Neural crest cell (in vitro differentiated cells): ENCODE measurements at places on chromosomes 4 and X.

DNA sequence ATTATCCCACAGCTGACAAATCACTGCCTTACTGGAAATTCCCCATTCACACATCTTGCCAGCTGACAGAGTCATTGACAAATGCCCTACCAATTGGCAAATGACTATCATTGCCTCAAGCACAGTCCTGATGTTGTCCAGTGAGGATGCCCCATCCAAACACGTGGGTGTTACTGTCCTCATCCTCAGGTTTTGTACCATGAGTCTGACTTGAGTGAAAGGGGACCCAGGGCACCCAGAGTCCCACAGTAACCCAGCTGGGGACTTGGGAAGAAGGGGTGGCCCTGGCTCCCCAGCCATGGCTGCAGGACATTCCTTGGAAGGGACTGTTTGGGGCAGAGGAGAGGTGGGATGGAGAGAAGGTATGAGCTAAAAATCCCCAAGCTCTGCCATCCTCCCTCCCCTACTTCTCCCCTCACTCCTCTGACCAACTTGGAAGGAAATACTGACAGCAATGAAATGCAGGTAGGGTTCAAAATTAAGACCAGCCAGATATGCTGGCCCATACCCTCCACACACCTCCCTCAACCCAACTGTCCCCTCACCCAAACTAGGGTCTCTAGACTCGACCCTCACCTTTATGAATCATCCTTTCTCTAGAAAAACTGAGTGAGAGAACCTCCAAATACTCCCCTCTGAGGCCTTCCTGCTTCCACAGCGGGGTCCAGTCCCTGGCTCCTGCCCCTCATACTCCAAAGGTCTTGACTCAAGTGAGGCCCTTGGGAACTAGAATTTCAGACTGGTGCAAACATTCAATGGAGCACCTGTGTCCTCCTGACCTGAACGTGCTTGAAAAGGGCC, 5.1 kb downstream of the TIMP1 start:
- no peak for DNase-seq

DNA sequence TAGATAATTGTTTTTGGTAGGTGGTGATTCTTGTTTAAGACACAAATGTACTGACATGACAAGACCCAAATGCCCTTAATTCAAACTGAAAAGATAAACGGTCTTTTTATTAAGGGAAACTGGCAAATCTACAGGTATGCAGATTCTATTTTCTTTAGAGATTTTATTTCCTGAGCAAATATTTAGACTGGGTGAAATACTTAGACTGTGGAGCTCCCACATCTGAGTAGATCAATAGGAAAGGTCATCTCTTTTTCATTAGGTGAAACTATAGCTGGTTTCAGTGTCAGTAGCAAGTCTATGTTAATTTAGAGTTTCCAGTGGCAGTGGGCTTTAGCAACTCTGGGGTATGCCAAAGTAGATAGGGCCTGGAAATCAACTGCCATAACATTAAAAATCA, 446.7 kb downstream of the FSTL5 start:
- DNase-seq: no peak

- no peak for DNase-seq
Observed at GRCh38 chr4:189049682-189050081, 891.0 kb upstream of the FRG1 start.

DNA sequence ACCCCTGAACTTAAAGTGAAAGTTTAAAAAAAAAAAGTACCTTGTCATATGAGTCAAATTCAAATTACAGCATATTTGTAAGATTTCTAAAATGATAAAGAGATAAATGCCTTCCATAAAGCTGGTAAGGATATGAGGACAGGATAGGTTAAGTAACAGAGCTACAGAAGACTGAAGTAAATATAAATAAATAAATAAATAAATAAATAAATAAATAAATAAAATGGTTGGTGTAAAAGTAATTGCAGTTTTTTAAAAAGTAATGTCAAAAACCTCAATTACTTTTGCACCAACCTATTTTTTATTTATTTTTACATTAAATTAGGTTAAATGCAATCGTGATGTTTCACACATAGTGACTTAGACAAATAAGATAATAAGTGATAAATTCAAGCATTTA, 62.2 kb downstream of the UGT2A2 start:
- no peak for DNase-seq

GRCh38 chr4:94408549-94409374, 43.0 kb upstream of the PDLIM5 start:
- DNase-seq: no peak

DNA sequence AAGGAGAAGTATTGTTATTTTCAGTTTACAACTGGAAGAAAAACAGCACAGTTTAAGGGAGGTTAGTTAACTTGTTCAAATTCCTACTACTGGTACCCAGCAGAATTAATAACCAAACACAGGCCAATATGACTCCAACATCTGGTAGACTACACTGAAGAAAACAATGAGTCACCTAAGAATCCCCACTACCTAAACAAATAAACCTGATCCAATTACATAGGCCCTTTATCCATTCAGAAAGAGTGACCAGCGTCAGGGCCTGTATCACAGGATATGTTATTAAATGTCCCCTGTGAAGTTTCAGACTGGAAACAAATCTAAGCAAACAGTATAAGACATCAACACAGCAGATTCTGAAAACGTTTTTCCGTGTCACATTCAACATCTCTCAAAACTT, 492.5 kb upstream of the INTU start:
- DNase-seq: no peak

GRCh38 chrX:37872303-37872655, 24.9 kb upstream of the DYNLT3 start:
- no peak for DNase-seq

DNA sequence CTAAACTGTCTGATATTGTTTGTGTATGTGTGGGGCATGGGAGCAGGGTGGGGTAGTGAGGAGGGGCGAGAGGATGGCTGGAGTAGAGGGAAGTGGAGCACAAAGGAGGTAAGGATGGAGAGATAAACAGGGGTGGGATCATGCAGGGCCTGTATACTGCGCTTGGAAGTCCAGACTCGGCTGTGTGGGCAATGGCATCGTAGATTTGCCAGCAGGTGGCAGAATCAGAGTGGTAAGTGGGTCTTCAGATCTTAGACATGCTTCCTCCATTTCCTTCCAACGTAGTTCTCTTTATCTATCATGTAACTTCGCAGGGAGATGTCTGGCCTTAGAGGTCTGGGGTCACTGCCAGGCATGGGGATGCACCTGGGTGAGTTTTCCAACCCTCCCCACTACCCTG, 155.5 kb downstream of the PDGFRA start:
- no peak for DNase-seq

DNA sequence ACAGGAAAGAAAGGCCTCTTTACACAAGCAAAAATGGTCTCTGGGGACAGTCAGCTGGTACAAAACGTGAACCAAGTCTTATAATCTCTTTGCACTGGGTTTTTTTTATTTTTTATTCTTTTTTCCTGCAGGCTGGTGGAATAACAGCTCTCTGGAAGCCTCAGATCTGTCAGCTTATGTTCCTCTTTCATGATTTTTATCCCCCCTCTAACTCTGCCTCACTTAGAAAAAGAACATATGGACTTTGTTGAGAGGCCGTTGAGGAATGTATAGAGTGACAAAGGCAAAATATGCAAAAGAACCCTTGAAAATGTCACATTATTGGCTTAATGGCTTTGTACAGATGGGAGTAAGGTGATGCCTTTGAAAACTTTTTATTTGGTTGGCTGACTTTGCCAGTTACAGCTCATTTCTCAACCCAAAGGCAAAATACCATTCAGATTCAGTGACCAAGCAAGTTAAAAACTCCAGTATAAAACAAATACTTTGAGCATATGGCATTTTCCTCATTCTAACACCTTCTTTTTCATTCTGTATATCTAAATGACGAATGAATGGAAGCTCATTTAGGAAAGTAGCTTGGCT, 111.1 kb downstream of the RNF150 start:
- DNase-seq: no peak

DNA sequence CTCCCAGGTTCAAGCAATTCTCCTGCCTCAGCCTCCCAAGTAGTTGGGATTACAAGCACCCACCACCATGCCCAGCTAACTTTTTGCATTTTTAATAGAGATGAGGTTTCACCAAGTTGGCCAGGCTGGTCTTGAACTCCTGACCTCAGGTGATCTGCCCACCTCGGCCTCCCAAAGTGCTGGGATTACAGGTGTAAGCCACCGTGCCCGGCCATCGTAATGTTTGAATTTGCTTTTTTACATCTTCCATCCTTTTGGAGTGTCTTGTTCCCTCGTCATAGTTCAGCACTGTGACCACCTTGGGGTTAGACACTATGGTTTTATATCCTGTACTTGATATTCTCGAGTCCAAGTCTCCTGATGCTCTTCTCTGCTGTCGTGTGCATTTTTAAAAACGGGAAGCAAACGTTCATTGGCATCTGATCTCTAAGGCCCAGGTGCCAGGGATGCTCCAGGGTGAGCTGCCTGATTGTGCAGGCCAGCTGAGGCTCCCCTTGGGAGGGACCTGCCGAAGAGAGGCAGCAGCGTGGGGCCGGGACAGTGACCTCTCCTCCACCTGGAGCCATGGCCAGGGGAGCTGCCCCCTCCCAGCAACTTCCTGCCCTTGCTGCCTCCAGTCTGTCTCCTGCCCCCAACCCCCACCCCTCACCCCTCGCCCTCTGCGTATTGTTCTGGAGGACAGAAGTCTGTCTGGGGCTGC, 16.7 kb downstream of the DGKQ start:
- DNase-seq: no peak

GRCh38 chr4:33841120-33841519, 2403.2 kb downstream of the ARAP2 start:
- no peak for DNase-seq

DNA sequence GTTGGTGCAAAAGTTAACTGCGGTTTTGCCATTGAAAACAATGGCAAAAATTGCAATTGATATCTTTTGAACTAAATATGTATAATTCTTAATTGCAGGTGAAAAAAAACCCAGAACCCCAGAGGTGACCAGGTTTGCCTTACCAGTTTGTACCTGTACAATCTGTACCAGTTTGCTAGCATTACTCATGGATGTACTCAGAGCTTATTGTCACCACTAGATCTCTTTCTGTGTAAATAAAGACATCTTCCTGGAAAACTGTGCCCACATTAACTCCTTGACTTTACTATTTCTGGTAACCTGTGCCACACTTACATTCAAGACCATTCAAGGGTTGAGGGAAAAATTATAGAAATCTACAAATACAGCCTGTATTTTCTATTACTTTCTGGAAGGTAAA, 139.7 kb downstream of the ELOVL6 start:
- DNase-seq: no peak

GRCh38 chrX:24392709-24393108, 32.3 kb downstream of the SUPT20HL1 start:
- no peak for DNase-seq

DNA sequence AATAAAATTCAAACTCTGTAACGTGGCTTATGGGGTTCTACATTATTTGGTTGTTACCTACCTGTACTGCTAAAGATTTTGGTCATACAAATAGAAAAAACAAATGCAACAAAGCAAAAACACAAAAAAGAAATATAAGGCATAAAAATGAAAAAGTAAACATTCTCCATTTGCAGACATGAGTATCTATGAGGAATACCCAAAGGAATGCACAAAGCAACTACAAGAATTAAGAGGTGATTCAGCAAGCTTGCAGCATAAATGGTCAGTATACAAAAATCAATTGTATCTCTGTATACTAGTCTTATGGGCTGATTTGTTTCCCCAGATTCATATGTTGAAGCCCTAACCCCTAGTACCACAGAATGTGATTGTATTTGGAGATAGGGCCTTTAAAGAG, 3.6 kb upstream of the PDE5A start:
- DNase-seq: no peak

DNA sequence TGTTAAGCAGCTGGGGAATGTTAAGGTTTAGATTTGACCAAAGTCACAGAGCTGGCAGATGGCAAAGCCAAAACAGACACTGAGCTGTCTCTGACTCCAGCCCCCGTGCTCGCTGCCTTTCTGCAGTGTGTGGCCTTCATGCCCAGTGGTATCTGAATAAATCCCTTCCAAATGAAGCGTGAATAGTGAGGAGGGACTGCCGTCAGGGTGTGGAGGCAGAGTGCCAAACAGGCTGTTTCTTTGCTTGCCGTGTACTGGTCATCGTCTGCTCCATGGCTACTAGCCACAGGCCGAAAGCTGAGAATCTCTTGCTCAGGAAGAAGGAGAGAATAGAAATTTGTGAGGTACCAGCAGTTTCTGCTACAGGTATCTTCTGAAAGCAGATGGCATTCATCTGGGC, 19.7 kb downstream of the PRIMPOL start:
- no peak for DNase-seq

- DNase-seq: no peak
Observed at GRCh38 chrX:16826207-16826606, 39.9 kb downstream of the TXLNG start.

GRCh38 chrX:11702420-11702819, 36.7 kb upstream of the ARHGAP6 start:
- DNase-seq: no peak

DNA sequence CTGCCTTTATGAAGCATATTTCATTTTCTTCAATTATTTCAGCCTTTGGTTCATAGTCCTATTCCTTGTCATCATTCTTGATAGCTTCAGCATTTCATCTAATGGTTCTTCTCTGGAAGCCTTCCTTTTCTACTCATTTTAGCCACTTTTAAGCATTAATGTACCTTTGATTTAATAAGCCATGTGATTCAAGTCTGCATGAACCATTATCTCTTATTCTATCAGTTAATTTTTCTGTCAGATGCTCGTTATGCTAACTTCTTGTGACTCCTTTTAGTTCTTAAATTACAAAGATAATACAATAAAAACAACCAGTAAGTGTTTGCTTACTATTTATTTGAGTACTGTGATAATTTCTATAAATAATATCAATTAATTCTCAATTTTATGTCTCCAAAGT, 210.1 kb upstream of the MAB21L2 start:
- no peak for DNase-seq

GRCh38 chr4:45638641-45639040, 485.2 kb downstream of the GABRG1 start:
- DNase-seq: no peak

DNA sequence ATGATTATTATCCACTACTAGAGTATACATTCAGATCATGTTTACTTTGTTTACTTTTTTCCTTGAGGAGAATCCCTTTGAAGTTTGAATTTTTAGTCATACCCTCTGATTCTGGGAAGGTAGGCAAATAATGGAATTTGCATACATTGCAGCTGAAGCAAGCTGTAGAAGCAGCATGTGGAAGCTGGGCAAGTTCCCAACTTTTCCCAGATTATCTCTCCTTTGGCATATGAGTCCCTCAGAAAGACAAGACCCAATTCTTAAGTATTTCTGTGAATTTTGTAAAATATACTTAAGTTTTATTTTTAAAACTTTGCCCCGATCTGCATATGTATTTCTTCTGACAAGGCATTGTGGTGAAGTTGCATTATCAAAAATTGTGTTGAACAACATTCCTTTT, 94.9 kb downstream of the CNKSR2 start:
- no peak for DNase-seq

GRCh38 chr4:155405059-155405458, 28.3 kb upstream of the MAP9 start:
- no peak for DNase-seq

- DNase-seq: no peak
Observed at GRCh38 chr4:57139783-57140182, 29.6 kb upstream of the IGFBP7 start.
